ENCODE measurements at places on chromosomes 2 and 18. TPM values are rescaled to one million over a fixed set of nuclear protein-coding genes. Genes with fewer than 3 reads are reported as not detected.

DNA sequence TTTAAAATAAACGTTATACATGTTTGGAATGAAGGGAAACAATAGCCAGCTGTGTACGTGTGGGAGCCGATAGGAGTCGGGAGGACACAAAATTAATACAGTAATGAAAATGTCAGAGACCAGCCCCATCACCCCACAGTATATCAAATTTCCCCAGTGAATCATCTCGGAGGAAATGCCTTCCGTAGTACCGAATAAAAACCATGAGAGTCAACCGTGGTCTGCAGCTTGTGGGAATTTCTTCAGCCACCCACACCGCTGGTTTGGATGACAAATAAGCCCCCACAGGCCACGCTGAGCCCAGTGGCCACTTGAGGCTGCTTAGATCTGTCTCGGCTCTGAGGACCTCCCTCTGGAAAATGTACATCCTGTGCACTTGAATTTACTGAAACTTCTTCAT lies 133.7 kb downstream of the COL6A3 start:
- peaks cover 36% of the 10 kb centered on the region for H3K4me1 ChIP-seq
- H3K27me3 ChIP-seq: no peaks in the 10 kb centered on the region
- H3K4me3 ChIP-seq: no peak overlapping the region
- H3K36me3 ChIP-seq: no peaks in the 10 kb centered on the region
- H3K27ac ChIP-seq: peak overlapping the region; percentile 98

GRCh38 chr2:37669446-37669845 lies 2.0 kb downstream of the CDC42EP3 start:
- peak overlapping the region; percentile 99 for H3K4me3 ChIP-seq
- H3K27me3 ChIP-seq: no peaks in the 10 kb centered on the region
- peaks cover 28% of the 10 kb centered on the region for H3K36me3 ChIP-seq
- peaks cover 19% of the 10 kb centered on the region for H3K4me1 ChIP-seq
- peak overlapping the region; percentile 55 for H3K27ac ChIP-seq

GRCh38 chr2:51013933-51014526 lies 17.9 kb downstream of the NRXN1 start:
- H3K4me1 ChIP-seq: peaks cover 2% of the 10 kb centered on the region
- H3K36me3 ChIP-seq: no peaks in the 10 kb centered on the region
- no peak overlapping the region for H3K27ac ChIP-seq
- DNase-seq: peak; percentile 7
- H3K27me3 ChIP-seq: no peaks in the 10 kb centered on the region

DNA sequence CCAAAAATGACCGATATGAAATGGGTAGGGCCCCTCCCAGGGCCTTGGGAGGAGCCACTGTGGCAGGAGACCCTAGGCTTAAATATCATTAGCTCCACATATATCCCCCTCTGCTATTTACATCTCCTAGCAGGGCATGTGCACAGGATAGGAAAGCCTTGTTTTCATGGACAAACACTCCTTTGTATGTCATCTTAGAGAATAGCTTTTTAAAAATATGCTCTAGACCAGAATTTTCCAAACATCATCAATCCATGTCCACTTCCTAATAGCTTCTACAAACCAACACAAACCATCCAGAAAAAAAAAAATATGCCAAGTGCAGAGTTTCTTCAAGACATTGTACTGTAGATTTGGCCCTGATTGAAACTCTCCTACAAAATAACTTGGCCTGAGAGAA lies 10.8 kb downstream of the DAPL1 start:
- no peaks in the 10 kb centered on the region for H3K4me1 ChIP-seq
- no peaks in the 10 kb centered on the region for H3K27me3 ChIP-seq
- no peak overlapping the region for H3K27ac ChIP-seq

EVA1A gene
- polyA plus RNA-seq: 54.5 TPM

TMEM247 gene
- not detected for polyA plus RNA-seq

CNPPD1 gene
- polyA plus RNA-seq: 31.9 TPM

FBXO48 gene
- polyA plus RNA-seq: 0.37 TPM

CABLES1 gene
- 4.4 TPM for polyA plus RNA-seq

SATB2 gene
- 7.4 TPM for polyA plus RNA-seq

RNASEH1 gene
- 21.7 TPM for polyA plus RNA-seq

All from IMR-90 (cell line).